ENCODE measurements at places on chromosomes 13 and 19. TPM values are rescaled to one million over a fixed set of nuclear protein-coding genes. Genes with fewer than 3 reads are reported as not detected.

SIGLEC5 gene
- total RNA-seq, result not detected

MCF2L gene
- 16.3 TPM for total RNA-seq

IL4I1 gene
- total RNA-seq, result 0.51 TPM

SWSAP1 gene
- total RNA-seq, result 1.5 TPM

IGFL2 gene
- not detected for total RNA-seq

ZSCAN1 gene
- 0.25 TPM for total RNA-seq

COX6B2 gene
- total RNA-seq, result not detected

NXNL1 gene
- total RNA-seq, result not detected

POLR1D gene
- total RNA-seq, result 144 TPM

NLRP4 gene
- total RNA-seq, result not detected

IZUMO4 gene
- total RNA-seq, result 10.5 TPM

TMPRSS9 gene
- total RNA-seq, result 0.09 TPM

COQ8B gene
- total RNA-seq, result 15.9 TPM

COX7A1 gene
- total RNA-seq, result 25.3 TPM

SYNGR4 gene
- total RNA-seq, result not detected

KCTD15 gene
- 21.5 TPM for total RNA-seq

PALM gene
- 3.5 TPM for total RNA-seq

DBP gene
- total RNA-seq, result 3.3 TPM

FFAR2 gene
- total RNA-seq, result 0.47 TPM

LPAR6 gene
- 1.9 TPM for total RNA-seq

ZFP14 gene
- 0.88 TPM for total RNA-seq

ICAM1 gene
- total RNA-seq, result 2.2 TPM

FFAR1 gene
- total RNA-seq, result 2.8 TPM

ZNF44 gene
- 8.2 TPM for total RNA-seq

ZNF865 gene
- 6.8 TPM for total RNA-seq

DLL3 gene
- total RNA-seq, result not detected

REEP6 gene
- total RNA-seq, result 22.0 TPM

DAZAP1 gene
- total RNA-seq, result 47.7 TPM

NOP53 gene
- 442 TPM for total RNA-seq

PVR gene
- total RNA-seq, result 19.8 TPM

CEACAM3 gene
- total RNA-seq, result 0.41 TPM

FGF22 gene
- 0.22 TPM for total RNA-seq

ZNF667 gene
- 0.54 TPM for total RNA-seq

DPF1 gene
- not detected for total RNA-seq

PRSS57 gene
- not detected for total RNA-seq

All from pancreas (tissue), 10 donors.